ENCODE measurements at places on chromosomes 1 and 21.

DNA sequence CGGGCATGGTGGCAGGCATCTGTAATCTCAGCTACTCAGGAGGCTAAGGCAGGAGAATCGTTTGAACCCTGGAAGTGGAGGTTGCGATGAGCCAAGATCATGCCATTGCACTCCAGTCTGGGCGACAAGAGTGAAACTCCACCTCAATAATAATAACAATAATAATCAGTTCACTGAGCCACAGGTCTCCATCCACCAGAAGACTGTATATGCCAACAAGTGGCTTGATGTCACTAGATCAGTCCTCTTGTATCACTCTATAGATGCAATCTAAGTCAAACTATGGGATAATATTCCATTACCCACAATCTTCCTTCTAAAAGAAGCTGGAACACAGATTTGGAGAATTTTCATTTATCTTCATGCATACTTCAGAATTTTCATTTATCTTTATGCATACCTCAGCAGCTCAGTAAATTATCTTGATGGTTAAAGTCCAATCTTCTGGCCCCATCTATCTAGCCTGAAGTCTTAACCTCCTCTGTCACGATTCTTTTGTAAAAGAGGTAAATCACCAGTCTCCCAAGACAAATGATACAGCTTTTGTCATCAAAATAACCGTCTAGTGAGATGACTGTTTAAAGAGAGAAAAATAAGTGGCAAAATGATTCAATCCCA lies 61.8 kb downstream of the PUM1 start:
- DNase-seq = no peak

DNA sequence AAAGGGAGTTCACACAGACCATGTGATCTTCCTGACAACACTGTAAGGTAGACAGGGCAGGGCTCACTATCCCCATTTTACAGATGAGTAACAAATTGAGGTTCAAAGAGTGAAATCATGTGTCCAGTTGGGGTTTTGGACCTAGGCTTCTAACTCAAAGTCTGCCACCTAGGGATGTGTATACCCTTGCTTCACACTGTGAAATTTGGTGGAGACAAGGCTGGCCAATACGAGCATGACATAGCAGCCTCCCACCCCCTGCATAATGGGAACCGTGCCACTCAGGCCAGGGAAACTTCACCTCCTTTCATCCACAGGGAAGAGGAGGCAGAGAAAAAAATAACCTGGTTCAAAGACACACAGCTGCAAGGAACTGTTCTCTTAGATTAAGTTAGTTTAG lies 6.8 kb downstream of the IQGAP3 start:
- DNase-seq = no peak

- no peak for DNase-seq
These were observed 232.8 kb upstream of the PTBP2 start for GRCh38 chr1:96488777-96489176.

GRCh38 chr1:154843636-154844296 lies 26.3 kb downstream of the KCNN3 start:
- no peak for DNase-seq

- peak; percentile 86 for DNase-seq
These were observed 1.5 kb downstream of the GADD45A start for GRCh38 chr1:67686267-67687197.
